ENCODE measurements at places on chromosomes 6 and 20.

DNA sequence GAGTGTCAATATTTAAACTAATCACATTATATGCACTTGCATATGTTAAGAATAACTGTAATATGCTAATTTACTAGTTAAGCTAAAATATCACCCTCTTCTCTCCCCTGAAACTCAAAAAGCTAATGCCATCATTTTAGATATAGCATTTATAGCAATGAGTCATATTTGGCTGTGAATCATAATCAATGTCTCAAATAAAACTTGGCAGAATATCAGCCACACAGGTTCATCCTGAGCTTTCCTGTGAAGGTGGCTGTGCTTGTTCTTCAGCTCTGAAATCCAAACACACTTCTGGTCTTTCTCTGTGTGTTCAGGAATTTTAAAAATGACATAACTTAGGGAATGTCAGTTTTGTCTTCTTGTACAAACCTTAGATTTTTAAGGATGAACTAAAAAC lies 12.8 kb upstream of the PNRC1 start:
- no peak for DNase-seq

- no peak for DNase-seq
These were observed 41.3 kb upstream of the TRAF3IP2 start for GRCh38 chr6:111646942-111647341.

GRCh38 chr6:16038938-16039337 lies 89.9 kb upstream of the MYLIP start:
- no peak for DNase-seq

- DNase-seq, result no peak
These were observed 49.2 kb upstream of the FOXQ1 start for GRCh38 chr6:1262704-1263038.

All from NCI-H1092 (cell line).